ENCODE measurements at places on chromosomes 3 and 15. TPM values are rescaled to one million over a fixed set of nuclear protein-coding genes. Genes with fewer than 3 reads are reported as not detected.

DNA sequence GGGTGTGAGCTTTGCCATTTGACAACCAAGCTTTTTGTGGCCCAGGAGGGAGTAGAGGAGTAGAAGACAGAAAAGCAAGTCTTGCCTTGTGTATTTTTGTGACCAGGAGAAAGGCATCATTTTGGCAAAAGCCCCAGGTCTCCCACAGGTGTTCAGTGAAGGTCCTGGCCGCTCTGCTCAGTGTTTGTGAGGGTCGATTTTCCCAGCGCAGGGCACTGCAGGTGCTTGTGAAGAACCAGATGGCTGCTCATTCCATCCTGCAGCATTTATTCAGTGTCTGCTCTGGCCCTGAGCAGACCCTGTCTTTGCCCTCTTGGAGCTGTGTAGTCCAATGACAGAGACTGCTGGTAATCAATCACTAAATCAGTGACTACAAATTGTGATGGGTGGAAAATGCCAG, 19.5 kb downstream of the TRAK1 start:
- no peaks in the 10 kb centered on the region for H3K36me3 ChIP-seq
- DNase-seq, result no peak
- no peaks in the 10 kb centered on the region for H3K27me3 ChIP-seq
- no peak overlapping the region for H3K27ac ChIP-seq
- no peak overlapping the region for H3K4me3 ChIP-seq

GRCh38 chr3:124569761-124570160, 160.5 kb upstream of the UMPS start:
- no peaks in the 10 kb centered on the region for H3K36me3 ChIP-seq
- peaks cover 27% of the 10 kb centered on the region for H3K27me3 ChIP-seq
- H3K27ac ChIP-seq, result no peak overlapping the region
- H3K4me1 ChIP-seq, result no peaks in the 10 kb centered on the region
- DNase-seq, result no peak
- no peak overlapping the region for H3K4me3 ChIP-seq

DNA sequence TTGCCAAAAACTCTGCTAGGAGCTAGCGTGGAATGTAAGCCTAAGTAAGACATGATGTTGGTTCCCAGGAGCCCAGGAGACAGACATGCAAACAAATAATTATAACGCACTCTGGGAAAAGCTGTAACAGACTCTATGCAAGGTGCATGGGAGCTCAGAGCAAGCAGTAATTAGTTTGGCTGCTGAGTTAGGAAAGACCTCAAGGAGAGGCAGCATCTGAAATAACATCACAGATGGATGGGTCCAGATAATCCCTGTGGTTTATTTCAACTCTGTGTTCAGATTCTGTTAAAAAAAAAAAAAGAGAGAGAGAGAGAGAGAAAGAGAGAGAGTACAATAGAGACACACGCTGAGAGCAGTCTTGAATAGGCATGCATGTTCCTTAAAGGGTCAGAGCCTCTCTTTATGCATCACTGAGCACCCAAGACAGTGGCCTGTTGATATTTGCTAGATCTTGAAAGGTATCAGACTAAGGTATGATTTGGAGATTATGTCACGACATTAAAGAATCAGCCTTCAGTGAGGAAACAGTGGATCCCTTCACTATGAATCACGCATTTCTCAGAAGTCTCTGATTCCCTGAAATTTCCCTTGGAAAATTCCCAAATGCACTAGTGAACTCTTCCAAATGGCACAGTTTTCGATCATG, 124.4 kb upstream of the LIPC start:
- H3K4me1 ChIP-seq, result no peaks in the 10 kb centered on the region
- no peaks in the 10 kb centered on the region for H3K36me3 ChIP-seq
- no peak for DNase-seq

ROPN1 gene
- not detected for total RNA-seq

PDZRN3 gene
- not detected for total RNA-seq

WDR73 gene
- total RNA-seq, result 39.0 TPM

- H3K4me1 ChIP-seq, result no peaks in the 10 kb centered on the region
- no peaks in the 10 kb centered on the region for H3K27me3 ChIP-seq
Observed at GRCh38 chr3:53691349-53691748, 154.9 kb downstream of the CHDH start.

GP9 gene
- not detected for total RNA-seq

DNA sequence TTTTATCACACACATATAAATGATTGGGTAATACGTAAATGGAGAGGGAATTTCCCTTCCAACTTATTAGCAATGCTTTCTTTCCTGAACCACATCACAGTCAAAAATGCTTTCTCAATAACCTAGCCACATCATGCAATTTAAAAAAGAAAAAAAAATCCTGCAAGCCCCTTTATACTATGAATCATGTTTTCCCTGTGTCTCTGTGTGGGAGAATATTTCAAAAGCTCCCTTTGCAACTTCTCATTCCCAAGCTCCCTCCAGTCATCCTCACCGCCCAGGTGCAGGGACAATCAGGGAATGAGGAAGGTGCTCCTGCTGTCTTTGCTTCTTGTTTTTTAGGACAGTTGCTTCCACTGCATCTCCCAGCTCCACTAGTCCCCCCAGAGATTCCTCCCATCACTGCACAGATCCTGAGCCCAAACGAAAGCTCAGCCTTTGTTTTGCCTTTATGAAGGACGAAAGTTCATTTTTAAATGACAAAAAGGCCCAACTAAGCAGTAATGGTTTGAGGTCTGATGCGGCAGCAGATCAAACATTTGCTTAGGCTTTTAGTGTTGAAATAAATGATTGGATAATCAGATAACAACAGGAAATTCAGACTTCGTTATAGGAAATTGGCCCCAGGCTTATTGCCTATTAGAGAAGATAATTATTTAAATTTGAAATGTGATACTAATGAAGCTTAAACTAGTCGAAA, 47.8 kb upstream of the ADGRG7 start:
- H3K36me3 ChIP-seq, result no peaks in the 10 kb centered on the region
- no peak overlapping the region for H3K27ac ChIP-seq
- H3K4me1 ChIP-seq, result no peaks in the 10 kb centered on the region
- no peak overlapping the region for H3K4me3 ChIP-seq

- no peaks in the 10 kb centered on the region for H3K36me3 ChIP-seq
- H3K27ac ChIP-seq, result no peak overlapping the region
- H3K4me1 ChIP-seq, result no peaks in the 10 kb centered on the region
- no peak overlapping the region for H3K4me3 ChIP-seq
Observed at GRCh38 chr15:74653426-74654102, 37.9 kb downstream of the CLK3 start.

GRCh38 chr3:10164546-10165393, at the start of gene IRAK2:
Gene IRAK2 (plus strand): TSS chr3:10164919. CDS start chr3:10164955, 36 bp downstream.
- no peaks in the 10 kb centered on the region for H3K27me3 ChIP-seq
- peak within 1 kb of the TSS; percentile 85 for H3K27ac ChIP-seq
- no peak for DNase-seq
- H3K4me1 ChIP-seq, result peaks cover 11% of the 10 kb centered on the region
- peak within 1 kb of the TSS; percentile 66 for H3K4me3 ChIP-seq

Measured in Panc1 (cell line).